Activated CD8-positive, alpha-beta memory T cell treated with anti-CD3 and anti-CD28 coated beads for 1 hour (primary cell): ENCODE measurements at places on chromosomes 4 and X.

- DNase-seq = no peak
Measured at GRCh38 chrX:134480061-134480460, 20.1 kb downstream of the HPRT1 start.

DNA sequence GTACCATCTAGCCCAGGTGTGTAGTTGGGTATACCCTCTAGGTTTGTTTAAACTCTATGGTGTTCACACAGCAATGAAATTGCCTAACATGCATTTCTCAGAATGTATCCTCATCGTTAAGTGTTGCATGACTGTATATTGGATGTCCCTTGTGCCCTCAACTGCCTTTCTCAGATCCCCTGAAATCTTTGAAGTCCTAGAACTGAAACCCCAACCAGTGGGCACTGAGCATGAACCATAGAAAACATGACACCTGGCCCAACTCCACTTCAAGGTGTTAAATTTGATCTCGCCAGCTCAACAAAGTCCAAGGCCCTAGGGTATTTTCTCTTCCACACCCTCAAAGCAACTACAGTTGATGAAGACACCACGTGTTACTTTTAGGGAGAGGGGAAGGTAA is 35.6 kb downstream of the GPR143 start:
- DNase-seq = no peak

GRCh38 chrX:103739421-103739820 is 28.7 kb downstream of the TMEM31 start:
- DNase-seq = no peak

GRCh38 chr4:144384408-144384807 is 243.9 kb upstream of the GYPA start:
- no peak for DNase-seq

GRCh38 chr4:184968366-184968765 is 49.9 kb upstream of the HELT start:
- no peak for DNase-seq

GRCh38 chrX:40415675-40416074 is 165.1 kb upstream of the ATP6AP2 start:
- no peak for DNase-seq

DNA sequence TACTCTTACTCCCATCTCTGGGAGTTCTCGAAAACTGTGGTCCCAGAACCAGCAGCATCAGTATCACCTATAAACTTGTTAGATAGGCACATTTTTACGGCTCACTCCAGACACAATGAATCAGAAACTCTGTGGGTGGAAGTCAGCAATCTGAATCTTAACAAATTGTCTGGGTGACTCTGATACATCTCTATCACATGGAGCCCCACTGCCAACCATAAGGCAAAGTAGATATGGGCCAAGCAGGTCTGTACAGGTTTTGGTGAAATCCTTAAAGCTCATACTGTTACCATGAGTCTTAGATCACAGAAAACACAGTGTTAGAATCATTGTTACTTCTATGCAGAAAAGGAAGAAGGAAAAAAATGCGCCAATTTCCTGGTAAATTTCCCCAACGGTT is 122.5 kb upstream of the HCCS start:
- no peak for DNase-seq

DNA sequence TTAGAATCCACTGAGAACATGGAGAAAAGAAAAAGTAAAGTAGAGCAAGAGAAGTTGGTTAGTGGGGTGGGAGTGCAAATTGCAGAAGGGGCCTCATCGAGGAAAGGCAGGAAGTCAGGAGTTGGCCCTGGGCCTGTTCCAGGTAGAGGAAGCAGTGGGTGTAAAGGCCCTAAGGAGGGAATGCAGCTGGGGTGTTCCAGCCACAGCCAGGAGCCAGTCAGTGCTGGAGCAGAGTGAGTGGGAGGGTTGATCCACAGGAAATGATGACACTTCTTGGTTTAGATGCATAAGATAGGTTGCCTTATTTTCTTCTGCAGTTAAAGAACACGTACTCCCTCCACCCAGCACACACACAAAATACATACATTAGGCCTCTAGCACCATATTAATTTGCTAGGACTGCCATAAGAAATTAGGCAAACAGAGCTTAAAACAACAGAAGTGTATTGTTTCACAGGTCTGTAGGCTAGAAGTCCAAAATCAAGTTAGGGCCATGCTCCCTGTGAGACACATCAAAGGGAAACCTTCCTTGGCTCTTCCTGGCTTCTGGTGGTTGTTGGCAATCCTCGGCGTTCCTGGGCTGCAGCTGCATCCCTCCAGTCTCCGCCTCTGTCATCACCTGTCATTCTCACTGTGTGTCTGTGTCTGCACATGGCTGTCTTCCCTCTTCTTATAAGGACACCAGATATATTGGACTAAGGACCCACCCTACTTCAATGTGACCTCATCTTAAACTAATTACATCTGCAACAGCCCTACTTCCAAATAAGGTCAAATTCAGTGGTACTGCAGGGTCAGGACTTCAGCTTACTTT is 205.9 kb downstream of the AASDH start:
- DNase-seq = no peak

GRCh38 chr4:154184238-154184637 is 307.4 kb downstream of the DCHS2 start:
- DNase-seq = no peak

GRCh38 chrX:68658530-68658929 is 11.1 kb downstream of the STARD8 start:
- DNase-seq = no peak

GRCh38 chr4:47715716-47716416 is 122.0 kb downstream of the CORIN start:
- no peak for DNase-seq

DNA sequence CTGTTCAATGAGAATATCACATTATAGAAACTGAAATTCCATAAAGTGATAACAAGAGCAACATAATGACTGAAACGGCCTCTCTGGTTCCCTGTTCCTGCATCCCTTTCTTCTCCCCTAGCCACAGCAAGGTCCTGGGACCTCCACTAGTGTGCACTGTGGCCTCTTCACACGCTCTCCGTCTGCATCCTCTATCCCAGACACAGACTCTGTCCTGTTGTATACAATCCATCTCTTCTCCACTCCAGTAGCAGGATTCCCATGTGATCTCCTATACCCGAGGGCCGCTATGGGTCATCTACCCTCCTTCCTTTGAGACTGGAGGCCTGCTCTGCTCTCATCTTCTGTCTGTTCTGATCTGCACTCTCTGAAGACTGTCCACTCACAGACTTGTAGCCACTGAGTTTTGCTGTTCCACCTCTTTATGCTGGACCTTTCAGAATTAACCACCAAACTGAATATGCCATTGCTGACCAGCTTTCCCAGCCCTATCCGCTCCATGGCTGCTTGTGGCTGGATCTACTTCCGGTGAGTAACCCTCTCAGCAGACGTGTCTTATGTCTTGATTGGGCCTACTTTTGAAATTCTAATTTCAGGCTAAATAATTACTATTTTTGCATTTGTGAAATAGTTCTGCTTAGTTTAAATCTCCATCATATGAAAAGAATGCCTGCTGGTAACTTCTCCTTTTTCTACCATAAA is 105.1 kb upstream of the NAP1L5 start:
- DNase-seq = no peak

DNA sequence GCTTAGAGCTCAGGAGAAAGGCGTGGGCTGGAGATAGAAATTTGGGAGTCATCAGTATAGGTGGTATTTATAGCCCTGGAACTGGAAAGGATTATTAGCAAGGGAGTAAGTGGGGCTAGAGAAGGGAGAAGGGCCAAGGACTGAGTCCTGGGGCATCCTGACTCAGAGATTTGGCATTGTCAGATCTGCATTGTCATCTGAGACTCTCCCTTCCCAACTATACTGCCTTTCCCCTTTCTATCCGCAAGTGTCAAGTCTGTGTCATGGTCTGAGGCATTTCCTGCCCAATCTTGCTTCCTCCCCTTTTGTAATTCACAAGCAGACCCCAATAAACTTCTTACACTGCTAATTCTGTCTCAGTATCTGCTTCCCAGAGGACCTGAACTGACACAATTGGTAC is 24.4 kb upstream of the SLC25A43 start:
- DNase-seq = no peak

- no peak for DNase-seq
Measured at GRCh38 chr4:73885574-73886267, 16.5 kb downstream of the CXCL1 start.

GRCh38 chrX:13254076-13254785 is 65.6 kb downstream of the ATXN3L start:
- no peak for DNase-seq

DNA sequence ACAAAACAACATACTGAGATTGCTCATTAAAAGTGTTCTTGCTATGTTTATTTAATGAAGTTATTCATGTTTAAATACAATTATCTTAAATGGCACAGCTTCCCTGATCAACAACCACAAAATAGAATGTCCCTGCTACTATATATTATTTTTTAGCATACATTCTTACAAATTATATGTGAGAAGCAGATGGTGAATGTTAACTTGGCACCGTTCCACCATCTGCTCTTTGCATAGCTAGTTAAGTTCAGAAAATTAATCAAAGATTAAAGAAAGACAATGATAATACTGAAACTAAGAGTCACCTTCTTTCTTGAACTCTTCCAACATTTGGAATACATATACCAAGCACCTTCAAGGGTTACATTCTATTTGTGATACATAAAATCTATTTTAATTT is 94.2 kb downstream of the PPP3CA start:
- DNase-seq = no peak

GRCh38 chrX:12790885-12791256 is 341 bp upstream of the PRPS2 start:
- DNase-seq = no peak

- no peak for DNase-seq
Measured at GRCh38 chr4:122259849-122260248, 107.7 kb downstream of the BLTP1 start.

- no peak for DNase-seq
Measured at GRCh38 chr4:113316879-113317278, 267.4 kb downstream of the ANK2 start.

- DNase-seq = no peak
Measured at GRCh38 chr4:173254646-173255045, 79.5 kb downstream of the HMGB2 start.

DNA sequence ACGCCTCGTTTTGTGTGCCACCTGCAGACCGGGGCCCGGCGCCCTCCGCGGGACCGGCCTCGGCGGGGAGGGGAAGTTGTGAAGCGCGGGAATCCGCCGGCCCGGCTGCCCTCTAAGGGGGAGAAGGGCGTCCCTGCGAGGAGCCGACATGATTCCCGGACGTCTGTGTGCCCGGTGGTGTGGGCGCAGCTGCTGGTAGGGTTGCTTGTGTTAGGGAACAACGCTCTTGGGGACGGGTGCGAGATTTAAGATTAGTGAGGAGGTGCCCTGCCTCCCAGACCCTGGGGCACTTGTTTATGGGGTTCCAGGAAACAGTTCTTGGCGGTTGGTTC is 627 bp downstream of the CDKN2AIP start:
- no peak for DNase-seq

DNA sequence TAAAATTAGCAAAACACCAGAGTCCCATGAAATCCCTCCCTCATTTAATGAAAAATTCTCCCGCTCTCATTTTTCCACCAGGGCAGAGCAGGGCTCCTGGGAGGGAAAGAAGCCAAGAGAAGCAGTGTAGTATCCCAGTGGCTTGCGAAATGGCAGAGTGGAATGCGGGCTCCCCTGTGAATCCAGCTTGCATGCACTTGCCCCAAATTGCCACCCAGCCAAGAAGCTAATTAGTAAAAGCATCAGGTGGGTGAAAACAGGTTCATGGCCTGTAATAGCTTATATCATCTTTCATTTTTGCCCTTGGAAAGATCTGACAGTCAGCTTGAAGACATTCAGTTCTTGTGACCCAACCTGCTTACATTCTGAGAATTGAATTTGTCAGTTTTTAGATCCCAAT is 10.1 kb downstream of the AMOT start:
- DNase-seq = no peak

- no peak for DNase-seq
Measured at GRCh38 chrX:8520791-8521190, 56.2 kb downstream of the VCX3B start.

- DNase-seq = peak; percentile 1
Measured at GRCh38 chr4:17613761-17614415, 553 bp upstream of the MED28 start.

DNA sequence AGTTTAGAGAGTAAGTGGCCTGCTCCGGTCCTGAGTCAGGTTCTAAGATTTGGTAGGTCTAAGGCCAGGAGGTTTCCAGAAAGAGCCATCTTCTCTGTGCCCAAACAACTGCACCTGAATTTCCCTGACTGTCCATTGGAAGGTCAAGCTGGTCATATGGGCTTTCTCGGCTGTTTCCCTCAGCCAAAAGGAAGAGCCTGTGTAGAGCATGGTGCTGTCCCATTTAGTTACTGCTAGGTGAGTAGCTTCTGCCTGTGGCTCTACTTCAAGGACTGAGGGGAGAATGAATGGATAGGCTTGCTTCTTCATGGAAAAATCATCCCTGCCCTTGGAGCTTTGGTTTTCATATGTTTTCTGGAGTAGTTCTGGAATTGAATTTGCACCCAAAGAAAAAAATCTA is 33.7 kb downstream of the NHSL2 start:
- no peak for DNase-seq
